RPMI7951 (cell line): ENCODE measurements at places on chromosomes 4 and X.
A peak's percentile ranks its signal among the peaks of the same experiment; 100 is the strongest.

DNA sequence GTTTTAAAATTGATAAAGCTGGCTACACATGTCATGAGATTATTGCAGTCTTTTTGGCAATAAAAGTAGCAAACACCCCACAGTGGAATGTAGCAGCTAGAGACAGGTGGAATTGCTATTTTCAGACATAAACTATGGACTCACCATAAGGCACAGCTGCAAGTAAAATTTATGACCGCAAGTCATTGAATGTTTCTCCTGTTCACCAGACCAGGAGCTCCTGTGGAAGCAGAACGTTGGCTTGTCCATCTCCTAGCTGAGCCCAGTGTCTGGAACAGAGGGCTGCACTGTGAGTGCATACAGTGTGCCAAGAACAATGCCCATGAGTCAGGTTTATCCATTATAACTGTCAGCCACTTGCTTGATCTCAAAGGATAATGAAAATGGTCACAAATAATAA is 538.2 kb downstream of the INPP4B start:
- no peak for DNase-seq

GRCh38 chrX:155009994-155010472 is 12.5 kb downstream of the F8 start:
- DNase-seq = no peak

DNA sequence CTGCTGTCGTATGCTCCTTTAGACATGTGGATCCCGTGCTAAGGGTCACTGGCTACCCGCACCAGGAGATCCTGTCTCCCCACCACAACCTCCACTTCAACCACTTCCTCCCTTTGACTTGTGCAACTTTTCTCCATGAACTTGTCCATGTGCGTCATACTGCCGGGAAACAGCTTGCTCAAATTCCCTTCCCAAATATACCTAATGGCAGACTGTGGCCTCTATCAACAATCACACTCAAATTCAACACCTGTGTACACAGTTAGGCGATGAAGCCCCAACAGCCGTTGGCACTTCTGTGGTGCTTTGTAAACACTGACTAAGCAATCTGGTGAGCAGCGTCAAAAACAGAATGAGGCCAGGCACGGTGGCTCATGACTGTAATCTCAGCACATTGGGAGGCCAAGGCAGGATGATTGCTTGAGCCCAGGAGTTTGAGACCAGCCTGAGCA is 49.5 kb downstream of the CD99L2 start:
- DNase-seq = no peak

- no peak for DNase-seq
Measured at GRCh38 chrX:6732101-6732500, 197.2 kb upstream of the VCX3A start.

DNA sequence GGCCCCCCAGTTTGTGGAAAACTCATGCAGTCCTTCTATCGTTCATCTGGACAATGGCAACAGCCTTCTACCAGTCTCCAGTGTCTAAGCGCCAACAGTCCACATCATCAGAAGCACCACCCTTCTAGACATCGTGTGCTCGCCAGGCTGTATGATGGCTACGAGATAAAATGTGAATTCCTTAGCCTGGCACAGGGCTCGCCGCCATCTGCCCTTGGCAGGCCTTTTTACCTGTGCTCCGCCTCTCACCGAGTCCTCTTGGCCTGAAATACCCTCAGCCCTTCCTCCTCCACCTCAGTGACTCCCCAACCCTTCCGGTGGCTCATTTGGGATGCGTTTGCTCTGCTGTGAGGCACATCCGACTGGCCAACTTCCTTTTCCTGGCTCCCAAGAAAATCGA is 15.9 kb upstream of the STS start:
- DNase-seq = no peak

DNA sequence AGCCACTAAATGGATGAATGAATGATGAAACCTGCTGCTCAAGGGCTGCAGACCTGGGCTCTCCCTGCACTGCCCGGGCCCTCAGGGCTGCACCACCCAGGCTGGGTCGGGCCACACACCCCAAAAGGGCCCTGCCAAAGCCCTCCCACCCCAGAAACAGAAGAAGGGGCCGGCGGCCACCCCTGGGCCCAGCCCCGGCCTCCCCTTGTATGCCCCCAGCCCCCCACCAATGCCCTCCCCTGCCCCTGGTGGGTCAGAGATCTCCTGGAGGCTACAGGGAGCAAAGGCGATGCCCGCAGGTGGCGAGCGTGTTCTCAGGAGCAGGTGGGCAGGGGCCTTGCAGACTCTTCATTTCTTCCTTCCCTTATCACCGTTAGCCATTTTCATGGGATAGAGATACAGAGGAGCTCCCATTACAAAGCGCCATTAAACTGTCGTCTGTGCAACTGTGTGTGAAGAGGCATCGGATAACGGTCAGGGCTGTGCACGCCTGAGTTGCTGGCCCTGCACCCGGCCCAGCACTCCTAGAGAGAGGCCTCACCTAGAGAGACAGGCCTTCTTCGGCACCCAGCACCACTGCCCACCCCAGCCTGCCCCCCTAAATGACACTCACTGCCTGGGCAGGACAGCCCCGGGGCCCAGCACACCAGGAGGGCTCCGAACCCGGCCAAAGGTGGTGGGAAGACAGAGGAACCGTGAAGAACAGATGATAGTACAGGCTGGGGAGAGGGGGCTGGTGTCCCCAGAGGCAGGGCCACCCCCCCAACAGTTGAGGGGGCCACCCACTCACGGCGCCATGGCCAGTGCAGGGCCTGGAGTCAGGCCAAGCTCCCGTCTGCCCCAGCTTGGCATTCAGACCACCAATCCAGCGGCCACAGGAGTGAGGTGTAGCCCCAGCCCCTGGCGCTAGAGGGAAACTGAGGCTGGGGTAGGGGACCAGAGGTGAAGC is 133.7 kb downstream of the FAM53A start:
- no peak for DNase-seq

DNA sequence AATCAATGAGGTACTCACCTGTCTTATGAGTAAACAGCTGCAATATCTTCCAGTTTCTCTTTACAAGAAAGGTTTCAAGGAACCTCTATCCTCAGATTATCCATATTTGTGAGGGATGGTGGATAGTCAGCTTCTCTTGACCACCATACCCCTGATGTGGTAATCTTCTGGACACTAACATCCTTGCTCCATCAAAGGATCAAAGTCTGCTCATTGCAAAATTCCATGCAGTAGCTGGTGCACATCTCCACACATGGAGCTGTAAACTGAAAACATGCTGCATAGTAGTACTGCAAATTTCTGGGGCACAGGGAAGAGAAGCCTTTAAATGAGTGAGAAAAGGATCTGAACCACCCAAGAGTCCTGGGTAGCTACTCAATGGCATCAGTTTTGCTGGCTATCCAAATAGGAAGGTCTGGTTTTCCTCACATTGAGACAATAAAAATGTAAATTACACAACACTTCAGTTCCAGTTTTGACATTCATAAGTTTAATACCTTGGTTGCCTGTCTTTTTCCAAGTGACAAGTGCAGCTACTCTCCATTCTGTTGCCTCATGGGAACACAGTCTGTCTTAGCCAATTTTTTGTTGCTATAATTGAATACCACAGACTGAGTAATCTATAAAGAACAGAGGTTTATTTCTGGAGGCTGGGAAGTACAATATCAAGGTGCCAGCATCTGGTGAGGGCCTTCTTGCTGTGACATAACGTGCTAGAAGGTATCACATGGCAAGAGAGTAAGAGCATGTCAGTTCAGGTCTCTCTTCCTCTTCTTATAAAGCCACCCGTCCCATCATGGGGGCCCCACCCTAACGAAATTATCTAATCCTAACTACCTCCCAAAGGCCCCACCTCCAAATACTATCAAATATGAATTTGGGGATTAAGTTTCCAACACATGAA is 34.4 kb upstream of the ARHGEF6 start:
- DNase-seq = no peak

- DNase-seq = no peak
Measured at GRCh38 chrX:107729558-107730297, 45.9 kb downstream of the TSC22D3 start.

DNA sequence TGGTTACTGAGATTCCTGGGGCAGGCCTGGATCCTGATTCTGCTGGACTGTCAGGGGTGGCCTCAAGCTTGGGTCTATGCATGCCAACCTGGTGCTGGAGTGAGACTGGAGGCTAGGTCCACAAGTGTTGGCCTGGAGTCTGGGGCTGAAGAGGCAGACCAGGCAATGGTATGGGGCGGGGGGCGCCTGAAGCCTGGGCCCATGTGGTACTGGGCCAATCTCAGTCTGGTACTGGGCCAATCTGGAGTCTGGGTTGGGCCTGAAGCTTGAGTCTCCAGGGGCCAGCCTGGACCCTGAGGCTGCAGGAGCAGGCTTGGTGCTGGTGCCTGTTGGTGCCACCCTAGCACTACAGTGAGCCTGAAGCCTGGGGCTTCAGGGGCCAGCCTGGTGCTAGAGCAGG is 108.9 kb upstream of the ZCCHC13 start:
- no peak for DNase-seq

DNA sequence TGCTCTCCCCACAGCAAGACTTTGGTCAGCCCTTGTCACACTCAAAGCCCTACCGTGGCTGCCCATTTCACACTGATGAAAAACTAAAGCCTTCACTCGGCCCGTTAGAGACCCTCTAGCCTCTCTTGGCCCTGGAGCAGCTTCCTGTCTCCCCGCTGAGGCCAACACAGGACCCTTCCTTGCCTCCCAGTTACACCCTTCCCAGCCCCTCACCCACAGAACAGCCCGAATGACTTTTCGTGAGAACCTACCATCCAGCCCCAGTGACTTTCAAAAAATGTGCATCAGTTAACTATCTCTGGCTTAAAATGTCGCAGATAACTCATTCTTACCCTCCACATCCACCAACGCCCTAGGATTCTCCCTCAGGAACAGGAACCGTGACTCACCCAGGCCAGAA is 756 bp upstream of the TAF9B start:
- peak; percentile 32 for DNase-seq

GRCh38 chrX:18884916-18885315 is 99.0 kb downstream of the PHKA2 start:
- DNase-seq = no peak

DNA sequence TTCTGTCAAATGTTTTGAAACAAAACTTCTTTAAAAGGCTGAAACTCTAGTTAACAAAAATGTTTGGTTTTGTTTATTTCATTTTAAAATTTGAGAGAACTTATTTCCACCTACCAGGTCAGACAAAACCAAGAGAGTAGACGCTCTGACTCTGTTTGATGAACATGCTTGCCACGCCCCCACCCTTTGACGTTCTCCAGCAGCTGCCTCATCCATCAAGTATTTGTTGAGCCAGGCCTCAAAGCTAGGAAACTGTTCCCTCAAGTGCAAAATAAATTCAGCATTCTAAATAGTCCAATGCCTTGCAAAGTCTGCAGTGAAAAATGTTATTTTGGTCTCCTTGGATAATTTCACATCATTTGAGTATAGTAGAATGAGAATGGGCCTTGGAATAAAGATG is 121.6 kb downstream of the GUCY2F start:
- DNase-seq = no peak

GRCh38 chr4:38563707-38564495 is 100.1 kb upstream of the KLF3 start:
- DNase-seq = no peak

- DNase-seq = no peak
Measured at GRCh38 chr4:159002950-159003349, 99.9 kb upstream of the RAPGEF2 start.

- peak; percentile 3 for DNase-seq
Measured at GRCh38 chr4:161907590-161907955, 256.2 kb downstream of the FSTL5 start.

GRCh38 chr4:184349283-184350039 is 124.9 kb downstream of the IRF2 start:
- no peak for DNase-seq

DNA sequence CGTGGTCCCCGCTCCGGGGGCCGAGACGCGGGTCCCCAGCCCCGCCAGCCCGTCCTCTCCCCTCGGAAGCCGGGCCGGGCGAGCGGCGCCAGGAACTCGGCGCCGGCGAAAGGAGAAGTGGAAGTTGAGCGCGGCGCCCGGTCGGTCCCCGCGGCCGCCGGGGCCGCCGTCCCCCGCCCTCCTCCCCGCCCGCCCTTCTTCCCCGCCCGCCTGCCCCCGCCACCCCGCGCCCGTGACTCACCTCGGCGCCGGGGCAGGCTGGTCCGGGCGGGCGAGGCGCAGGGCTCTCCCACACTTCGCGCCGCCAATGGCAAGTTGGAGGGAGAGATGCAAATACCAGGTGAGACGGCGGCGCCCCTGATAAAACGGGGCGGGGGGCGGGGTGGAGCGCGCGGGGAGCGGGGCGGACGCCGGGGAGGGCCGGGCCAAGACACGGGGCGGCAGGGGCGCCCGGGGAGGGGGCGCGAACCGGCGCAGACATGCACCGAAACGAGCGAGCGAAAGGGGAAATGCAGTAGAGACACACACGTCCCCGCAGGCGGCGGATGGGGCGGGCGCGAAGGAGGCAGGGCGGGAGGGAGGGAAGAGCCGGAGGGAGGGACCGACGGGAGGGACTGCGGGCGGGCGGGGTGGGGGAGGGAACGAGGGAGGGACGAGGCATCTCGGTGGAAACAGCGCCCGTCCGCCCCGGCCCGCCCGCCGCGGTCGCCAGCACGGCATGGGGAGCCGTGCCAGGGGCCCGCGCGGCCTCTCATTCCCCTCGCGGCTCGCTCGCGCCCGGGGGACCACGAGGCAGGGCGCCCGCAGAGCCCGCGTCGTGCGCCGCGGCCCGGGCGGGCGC is at the start of gene ELF4:
ELF4 (minus strand) TSS at position 119 of the 841 bp plus-strand sequence. CDS start 29,167 bp downstream, outside the sequence.
- DNase-seq = peak; percentile 57

DNA sequence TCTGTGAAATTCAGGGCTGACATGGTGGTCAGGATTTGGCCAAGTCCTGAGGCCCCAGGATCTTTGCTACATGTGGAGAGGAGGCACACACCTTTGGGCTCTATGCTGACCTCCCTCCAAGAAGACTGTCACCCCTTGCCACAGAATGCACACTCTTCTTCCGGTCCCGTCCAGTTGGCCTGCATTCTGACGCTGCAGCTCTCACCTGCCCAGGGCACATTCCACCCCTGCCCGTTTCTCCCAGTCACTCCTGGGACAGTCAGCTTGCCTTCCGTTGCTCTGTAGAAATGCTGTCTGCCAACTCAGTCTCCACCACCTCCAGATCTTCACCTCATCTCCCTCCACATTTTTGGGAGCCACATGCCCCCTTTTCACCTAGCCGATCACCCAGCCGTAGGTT is 76.7 kb downstream of the SHROOM2 start:
- no peak for DNase-seq

DNA sequence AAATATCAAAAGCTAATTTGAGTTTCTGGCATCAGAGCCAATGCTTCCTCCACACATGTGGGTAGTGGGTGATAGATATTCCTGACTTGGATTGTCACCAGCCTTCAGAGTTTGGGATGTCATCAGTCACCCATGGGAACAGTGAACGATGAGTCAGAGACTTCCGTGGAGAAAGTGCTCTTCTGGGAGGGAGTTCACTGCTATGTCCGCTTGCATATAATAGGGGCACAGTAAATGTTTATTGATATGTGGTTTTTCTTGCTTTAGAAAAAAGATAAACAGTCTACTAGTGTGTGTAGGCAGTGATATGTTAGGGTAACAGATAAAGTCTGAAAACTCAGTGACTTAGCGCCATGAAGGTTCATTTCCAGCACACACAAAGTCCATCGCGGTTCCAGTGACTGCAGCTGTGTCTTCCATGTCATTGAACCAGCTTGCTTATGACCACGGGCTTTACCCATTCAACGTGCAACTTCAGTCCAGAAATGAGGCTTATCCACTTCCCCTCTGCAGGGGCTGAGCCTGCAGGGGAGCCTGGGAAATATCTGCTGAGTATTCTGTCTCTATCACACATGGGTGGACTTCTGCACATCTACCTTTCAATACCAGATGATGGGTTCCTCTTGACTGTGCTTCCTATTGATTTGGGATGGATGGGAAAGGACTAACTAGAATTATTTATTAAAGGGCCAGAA is 87.7 kb upstream of the WWC2 start:
- DNase-seq = peak; percentile 51

GRCh38 chr4:145933134-145933533 is 5.5 kb downstream of the ZNF827 start:
- no peak for DNase-seq
